ENCODE measurements at places on chromosomes 7 and 10. TPM values are rescaled to one million over a fixed set of nuclear protein-coding genes. Genes with fewer than 3 reads are reported as not detected.
A peak's percentile ranks its signal among the peaks of the same experiment; 100 is the strongest.

Gene RARRES2
- polyA plus RNA-seq = 151 TPM

Gene CLCN1
- polyA plus RNA-seq = not detected

- DNase-seq = no peak
These were observed 189.2 kb downstream of the FAM107B start for GRCh38 chr10:14585287-14586193.

DNA sequence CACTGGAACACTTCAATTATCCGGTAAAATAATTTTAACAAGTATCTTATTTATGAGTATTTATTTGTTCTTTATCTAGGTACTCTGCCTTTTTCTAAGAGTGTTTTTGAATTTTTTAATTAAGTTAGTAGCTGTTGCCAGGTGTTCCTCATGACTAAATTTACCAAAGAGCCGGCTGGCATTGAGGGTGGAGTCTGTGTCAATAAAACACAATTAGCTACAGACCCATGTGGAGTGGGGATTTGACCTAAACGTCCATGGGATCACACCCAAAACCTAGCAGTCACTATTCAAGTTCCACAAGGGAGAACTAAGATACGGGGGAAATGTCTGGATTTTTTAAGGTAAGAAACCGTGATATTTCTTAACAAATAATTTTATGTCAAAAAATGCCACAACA lies 9.8 kb downstream of the SLC16A12 start:
- DNase-seq = no peak

GRCh38 chr7:23672033-23672432 lies 8.0 kb upstream of the FAM221A start:
- no peak for DNase-seq

GRCh38 chr10:89651205-89651915 lies 6.3 kb upstream of the PANK1 start:
- no peak for DNase-seq

- no peak for DNase-seq
These were observed 56.9 kb upstream of the FAM133B start for GRCh38 chr7:92647011-92647625.

GRCh38 chr10:47400251-47400650 lies 16.2 kb upstream of the ZNF488 start:
- no peak for DNase-seq

DNA sequence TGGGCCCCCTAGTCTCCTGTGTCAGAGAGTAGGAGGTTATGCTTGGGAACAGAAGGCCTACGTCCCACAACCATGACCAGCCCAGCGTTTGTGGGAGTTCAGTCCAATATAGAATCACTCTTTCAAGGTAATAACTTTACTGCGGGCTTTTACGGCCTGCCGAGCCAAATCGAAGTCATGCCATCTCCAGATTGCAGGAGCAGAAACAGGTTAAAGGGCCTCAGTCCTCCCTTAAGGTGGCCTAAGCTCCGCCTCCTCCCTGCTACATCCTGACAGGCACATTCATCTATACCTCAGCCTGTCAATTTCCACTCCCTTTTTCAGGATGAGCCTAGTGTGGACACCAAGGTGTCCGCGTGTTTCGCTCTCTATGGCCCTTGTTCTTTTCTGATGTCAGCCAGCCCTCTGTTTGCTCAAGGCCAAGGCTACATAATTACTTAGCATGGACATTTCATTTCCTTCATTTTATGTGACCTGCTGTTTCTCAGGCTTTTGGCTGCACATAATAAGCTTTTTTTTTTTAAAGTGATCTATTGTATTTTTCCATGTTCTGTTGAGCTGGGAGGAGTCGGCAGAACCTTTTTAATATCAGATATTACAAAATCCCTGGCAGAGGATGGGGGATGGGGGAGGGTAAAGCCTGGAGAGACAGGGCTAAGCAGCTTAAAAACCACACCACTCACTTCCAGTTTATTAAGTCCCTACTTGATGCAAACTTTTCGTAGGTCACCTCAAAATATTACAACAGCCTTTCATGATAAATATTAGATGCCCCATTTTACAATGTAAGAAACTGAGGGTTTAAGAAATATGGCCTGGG lies 84.6 kb downstream of the CACNB2 start:
- peak; percentile 62 for DNase-seq

- no peak for DNase-seq
These were observed 79.5 kb downstream of the BEND7 start for GRCh38 chr10:13449296-13449695.

Gene GFRA1
- polyA plus RNA-seq = 3.7 TPM
